ENCODE measurements at places on chromosomes 12 and 14.
A peak's percentile ranks its signal among the peaks of the same experiment; 100 is the strongest.

- DNase-seq, result no peak
Observed at GRCh38 chr12:103301642-103302591, 193.9 kb downstream of the C12orf42 start.

DNA sequence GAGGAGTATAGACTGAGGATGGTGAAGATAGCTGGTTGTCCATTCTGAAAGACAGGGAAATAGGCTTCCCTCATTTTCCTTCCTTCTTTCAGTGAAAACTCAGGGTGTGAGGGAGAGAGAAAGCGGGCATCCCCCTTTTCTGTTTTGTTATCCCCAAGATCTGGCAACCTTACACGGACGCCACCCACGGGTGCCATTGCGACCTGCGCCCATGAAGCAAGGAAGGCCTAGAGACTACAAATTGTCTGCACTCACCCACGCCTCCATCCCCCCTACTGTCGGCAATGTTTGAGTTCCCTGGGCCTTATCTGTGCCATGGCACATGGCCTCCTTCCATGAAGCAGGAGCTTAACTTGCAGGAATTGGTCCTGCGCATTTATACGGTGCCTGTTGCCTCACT lies 115.0 kb upstream of the IGF1 start:
- no peak for DNase-seq

- no peak for DNase-seq
Observed at GRCh38 chr14:54662491-54663133, 95.7 kb downstream of the SAMD4A start.

DNA sequence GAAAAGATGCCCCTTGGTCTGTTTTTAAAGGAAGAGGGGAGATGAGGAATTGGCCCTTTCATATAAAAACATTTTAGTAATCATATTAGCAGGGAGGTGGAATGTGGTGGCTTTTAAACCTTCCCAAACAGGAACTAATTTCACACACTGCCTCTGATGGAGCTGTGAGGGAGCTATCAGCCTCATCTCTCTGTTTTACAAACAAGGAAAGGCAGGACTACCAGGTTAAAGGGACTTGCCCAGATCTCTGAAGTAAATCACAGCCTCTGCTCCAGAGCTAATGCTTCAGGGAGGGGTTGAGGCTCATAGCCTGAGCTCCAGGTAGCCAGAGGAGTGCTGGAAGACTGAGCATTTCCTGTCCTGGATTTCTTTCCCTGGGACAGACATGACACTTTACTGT lies 1.1 kb upstream of the BMP4 start:
- DNase-seq, result no peak

DNA sequence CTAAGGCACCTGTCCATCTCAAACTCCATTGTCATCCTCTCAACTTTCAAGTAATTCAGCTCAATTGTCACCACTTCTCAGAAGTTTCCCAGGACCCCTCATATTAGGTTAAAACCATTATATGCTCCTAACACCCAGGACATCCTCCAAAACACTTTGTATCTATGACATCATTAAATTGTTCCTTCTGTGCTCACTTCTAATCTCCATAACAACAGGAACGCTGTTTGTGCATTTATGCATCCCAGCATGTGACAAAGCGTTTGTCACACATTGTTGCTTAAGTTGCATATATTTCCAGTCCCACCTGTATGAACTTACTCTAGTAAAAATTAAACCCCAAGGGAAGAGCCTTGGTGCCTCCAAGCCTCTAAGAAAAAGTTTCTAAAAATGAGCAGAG lies 133.9 kb downstream of the TBX5 start:
- no peak for DNase-seq

DNA sequence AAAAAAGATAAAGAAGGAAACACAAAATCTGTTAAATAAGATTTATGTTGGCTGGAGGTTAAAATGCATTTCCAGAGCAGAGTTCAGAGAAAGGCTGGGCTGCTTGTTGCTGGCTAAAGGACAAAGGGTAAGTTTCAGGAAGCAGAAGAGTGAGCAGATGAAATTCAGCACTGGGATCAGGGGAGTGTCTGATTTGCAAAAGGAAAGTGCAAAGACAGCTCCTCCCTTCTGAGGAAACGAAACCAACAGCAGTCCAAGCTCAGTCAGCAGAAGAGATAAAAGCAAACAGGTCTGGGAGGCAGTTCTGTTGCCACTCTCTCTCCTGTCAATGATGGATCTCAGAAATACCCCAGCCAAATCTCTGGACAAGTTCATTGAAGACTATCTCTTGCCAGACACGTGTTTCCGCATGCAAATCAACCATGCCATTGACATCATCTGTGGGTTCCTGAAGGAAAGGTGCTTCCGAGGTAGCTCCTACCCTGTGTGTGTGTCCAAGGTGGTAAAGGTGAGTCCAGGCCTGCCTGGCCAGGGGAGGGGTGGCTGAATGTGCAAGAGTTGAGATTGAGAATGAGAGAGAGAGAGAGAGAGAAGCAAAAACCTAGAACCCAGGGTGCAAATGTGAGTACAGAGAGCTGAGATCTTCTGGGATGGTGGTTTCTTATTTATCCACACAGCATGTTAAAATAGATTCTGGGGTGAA lies at the start of gene OAS1:
Gene OAS1, plus strand, starts transcription at position 251 of the 703 bp plus-strand sequence. Its CDS starts 78 bp downstream, at position 329.
- DNase-seq, result peak; percentile 25

GRCh38 chr12:2504577-2504976 lies 290.2 kb upstream of the FKBP4 start:
- no peak for DNase-seq

GRCh38 chr12:39125566-39125965 lies 220.2 kb upstream of the CPNE8 start:
- no peak for DNase-seq

DNA sequence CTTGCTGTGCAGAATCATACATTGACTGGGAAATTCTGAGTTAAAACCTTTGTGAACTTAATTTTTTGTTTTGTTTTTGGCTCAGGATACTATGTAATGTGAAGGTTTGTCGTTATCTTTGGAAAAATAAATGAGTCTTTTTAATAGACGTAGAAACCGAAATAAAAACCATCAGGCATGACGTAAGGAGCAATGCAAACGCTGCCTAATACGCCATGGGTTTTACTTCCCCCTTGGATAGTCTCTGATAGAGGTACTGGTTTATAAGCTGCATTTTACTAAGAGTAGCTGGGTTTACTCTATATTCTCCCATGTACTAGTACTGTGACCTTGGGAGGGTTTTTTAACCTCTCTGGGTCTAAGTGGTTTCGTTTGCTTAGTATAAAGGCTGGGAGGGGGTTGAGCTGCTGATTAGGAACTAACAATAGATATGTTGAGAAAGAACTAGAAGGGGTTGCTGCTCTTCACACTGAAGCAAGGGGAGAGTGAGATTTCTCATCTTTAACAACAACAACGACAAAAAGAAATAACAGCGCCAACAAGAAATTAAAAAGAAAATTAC lies 66.8 kb upstream of the SLCO1C1 start:
- no peak for DNase-seq

GRCh38 chr14:103330536-103330935 lies 3.5 kb upstream of the EIF5 start:
- no peak for DNase-seq

GRCh38 chr14:68379510-68380328 lies 413.1 kb downstream of the ZFP36L1 start:
- no peak for DNase-seq
